Stimulated activated CD4-positive, alpha-beta T cell treated with anti-CD3 and anti-CD28 coated beads, Interleukin-4, amount 100 ng/mL, for 48 hours (primary cell): ENCODE measurements at places on chromosomes 11 and 22.

DNA sequence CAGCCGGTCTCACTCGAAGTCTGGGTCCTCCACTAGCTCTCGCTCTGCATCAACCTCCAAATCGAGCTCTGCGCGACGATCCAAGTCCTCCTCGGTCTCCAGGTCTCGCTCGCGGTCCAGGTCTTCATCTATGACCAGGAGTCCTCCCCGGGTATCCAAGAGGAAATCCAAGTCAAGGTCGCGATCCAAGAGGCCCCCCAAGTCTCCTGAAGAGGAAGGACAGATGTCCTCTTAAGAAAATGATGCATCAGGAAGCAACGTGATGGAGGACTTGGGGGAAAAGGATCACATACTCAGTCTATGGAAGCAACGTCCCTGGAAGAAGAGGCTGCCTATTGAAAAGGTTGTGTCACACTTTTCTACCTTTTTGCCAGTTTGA lies 1.1 kb downstream of the SRSF8 start:
- no peak for DNase-seq

- no peak for DNase-seq
These were observed 124.3 kb downstream of the TRIM29 start for GRCh38 chr11:120013325-120014250.

- no peak for DNase-seq
These were observed 9.6 kb upstream of the TPST2 start for GRCh38 chr22:26599505-26599904.

DNA sequence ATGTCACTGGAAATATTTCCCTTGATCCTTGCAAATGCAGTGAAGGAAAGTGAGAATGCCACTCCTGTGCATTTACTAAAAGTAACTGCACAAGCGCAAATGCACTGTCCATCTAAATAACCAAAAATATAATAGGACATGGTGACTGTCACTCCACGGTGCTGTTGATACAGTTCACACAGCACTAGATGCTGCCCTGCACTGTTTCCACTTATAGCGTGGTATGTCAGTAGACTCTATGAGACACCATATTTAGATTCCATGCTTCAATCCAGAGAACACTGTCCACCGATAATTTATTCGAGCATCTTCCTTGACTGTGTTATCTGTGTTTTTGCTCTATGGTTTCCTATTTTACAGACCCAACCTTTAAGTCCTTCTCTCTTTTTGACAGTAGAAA lies 125.8 kb downstream of the MAML2 start:
- no peak for DNase-seq

DNA sequence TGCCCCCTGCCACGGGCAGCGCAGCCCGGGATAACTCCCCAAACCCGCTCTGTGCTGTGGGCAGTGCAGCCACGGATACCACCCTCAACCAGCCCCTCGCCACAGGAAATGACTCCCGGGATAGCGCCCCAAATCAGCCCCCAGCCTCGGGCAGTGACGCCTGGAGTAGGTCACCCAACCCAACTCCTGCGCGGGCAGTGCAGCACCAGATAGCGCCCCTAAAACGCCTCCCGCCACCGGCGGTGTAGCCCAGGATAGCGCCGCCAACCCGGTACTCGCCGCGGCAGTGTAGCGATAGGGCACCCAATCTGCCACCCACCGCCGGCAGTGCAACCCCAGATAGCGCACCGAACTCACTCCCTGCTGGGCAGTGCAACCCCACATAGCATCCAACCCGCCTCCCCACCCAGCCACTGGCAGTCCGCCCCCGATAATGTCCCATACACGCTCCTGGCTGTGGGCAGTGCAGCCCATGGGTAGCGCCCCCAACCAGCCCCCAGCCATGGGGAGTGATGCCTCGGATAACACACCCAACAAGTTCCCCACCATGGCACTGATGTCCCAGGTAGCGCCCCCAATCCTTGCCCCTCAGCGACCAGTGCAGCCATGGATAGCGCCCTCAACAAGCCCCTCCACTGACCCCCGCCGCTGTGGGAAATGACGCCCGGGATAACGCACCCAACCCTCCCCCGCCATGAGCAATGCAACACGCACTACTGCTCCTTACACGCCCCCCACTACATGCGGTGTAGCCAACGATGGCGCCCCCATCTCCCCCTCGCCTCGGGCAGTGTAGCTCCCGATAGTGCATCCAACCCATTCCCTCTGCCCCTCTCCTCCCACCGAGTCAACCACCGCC lies 1.5 kb downstream of the RFPL2 start:
- DNase-seq = no peak

- no peak for DNase-seq
These were observed 12.9 kb downstream of the SESN3 start for GRCh38 chr11:95218149-95218548.

GRCh38 chr22:19811811-19812771 lies 42.6 kb downstream of the GNB1L start:
- DNase-seq = no peak

DNA sequence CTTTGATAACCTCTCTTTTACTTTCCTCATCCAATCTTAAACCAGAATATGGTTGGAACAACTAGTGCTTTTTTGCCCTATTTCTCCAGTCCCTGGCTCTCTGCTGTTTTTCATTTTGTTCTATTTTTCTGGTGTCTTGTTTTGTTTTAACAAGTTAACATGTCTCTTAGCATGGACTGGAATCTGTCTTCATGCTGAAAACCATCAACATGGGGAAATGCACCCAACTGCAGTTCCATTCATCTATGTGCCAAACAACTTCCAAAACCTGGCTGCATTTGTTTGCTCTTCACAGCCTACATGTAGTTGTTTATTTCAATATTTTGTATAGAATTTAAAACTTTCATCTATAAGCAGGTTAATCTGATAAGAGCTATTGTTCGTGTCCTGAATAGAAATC lies 46.8 kb upstream of the NOX4 start:
- DNase-seq = no peak

DNA sequence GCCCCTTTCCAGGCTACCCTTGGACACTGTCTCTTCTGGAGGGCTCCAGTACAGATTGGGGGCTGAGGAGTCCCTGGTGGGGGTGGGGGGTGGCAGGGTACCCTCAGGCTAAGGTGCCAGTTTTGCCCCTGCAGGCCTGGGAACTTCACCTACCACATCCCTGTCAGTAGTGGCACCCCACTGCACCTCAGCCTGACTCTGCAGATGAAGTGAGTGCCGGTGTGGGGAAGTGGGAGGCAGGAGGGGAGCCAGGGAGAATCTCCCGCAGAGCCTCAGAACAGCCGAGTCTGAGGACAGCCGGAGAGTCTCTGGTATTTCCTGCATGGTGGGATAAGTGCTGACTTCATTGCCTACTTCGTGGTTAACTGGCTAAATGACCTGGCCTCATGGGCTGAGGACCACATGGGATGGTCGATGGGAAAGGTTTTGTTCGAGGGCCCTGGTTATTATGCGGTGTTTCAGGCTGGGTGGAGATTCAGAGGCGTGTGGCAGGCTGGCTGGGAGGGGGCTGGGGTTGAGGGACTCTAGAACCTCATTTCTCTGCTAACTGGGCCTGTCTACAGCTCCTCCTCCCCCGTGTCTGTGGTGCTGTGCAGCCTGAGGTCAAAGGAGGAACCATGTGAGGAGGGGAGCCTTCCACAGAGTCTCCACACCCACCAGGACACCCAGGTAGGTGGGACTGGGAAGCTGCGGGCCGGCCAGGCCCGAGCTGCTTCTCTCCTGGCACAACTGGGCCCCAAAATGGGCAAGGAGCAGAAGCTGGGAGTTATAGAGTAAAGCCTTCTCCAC lies 8.5 kb downstream of the TMEM258 start:
- no peak for DNase-seq

DNA sequence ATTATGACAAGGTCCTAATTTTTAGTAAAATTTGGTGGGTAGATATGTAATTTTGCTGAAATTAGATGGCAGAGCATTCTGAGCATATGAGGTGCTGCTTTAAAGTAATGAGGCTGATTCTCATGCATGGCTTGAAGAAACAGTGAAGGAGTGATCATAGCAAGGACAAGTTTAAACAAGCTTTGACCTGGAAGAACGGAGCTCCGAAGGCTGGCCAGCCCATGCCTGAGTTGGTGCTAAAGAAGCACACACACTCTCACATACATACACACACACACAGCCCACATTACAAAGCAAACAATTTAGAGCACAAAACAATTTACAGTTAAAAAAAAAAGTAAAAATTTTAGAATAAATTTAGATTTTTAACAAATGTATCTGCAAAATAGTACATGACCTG lies 150.7 kb downstream of the DCDC1 start:
- DNase-seq = no peak

GRCh38 chr11:120424185-120424969 lies 87.2 kb upstream of the GRIK4 start:
- DNase-seq = no peak

DNA sequence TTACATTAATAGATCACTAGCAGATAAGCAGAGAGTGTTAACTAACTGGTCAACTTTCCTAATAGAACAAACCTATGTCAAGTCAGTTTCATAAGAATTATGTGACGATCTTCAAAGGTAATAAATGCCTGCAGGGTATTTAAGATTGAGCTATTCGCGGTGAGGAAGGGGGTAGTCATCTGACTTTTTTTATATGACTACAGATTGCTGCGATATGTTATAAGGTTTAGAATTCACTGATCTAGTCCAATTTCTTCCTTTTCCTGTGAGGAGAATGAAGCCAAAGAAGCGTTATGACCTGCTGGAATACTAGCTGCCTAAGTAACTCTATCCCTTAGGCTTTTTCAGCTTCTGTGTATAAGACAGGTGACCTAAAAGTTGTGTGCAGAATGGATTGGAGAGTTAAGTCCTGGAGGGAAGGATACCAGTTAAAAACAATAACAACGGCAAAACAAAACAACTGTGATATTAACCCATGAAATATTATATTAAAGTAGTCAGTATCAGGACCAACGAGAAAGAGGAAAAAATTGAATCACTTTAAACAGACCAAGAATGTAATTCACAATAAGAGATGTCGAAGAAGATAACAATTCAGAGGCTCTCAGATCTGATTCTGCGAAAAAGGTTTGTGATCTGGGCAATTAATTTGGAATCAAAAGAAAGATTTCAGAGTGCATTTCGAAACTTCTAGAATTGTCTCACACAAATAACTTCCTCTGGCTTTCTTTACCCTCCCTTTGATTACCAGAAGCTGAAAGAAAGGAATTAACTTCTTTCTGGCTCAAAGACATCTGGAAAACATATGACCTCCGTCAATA lies 630 bp downstream of the CASP4 start:
- no peak for DNase-seq

DNA sequence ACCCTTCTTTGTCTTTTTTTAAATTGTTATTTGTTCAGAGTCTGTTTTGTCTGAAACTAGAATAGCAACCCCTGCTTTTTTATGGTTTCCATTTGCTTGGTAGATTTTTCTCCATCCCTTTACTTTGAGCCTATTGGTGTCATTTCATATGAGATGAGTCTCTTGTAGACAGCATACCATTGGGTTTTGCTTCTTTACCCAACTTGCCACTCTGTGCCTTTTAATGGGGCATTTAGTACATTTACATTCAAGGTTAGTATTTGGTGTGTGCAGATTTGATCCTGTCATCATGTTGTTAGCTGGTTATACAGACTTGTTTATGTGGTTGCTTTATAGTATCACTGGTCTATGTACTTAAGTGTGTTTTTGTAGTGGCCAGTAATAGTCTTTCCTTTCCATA lies 28.0 kb downstream of the CCDC15 start:
- no peak for DNase-seq

DNA sequence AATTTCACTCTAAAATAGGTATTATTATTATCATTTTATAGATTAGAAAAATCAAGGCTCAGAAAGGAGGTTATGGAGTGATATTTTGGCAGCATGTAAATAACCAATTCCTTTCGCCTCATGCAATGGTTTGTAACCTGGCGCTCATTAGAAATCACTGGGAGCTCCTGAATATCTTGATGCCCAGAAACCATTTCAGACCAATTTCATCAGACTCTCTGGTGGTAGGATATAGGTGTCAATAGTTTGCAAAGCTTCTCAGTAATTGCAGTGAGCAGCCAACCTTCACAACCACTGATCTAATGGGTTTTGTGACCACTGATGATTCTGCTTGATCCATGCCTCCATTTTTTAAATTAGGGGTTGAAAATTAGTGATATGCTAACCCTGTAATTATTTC lies 57.8 kb upstream of the ZC3H12C start:
- no peak for DNase-seq

- no peak for DNase-seq
These were observed 28.9 kb downstream of the PAX6 start for GRCh38 chr11:31782257-31782656.

DNA sequence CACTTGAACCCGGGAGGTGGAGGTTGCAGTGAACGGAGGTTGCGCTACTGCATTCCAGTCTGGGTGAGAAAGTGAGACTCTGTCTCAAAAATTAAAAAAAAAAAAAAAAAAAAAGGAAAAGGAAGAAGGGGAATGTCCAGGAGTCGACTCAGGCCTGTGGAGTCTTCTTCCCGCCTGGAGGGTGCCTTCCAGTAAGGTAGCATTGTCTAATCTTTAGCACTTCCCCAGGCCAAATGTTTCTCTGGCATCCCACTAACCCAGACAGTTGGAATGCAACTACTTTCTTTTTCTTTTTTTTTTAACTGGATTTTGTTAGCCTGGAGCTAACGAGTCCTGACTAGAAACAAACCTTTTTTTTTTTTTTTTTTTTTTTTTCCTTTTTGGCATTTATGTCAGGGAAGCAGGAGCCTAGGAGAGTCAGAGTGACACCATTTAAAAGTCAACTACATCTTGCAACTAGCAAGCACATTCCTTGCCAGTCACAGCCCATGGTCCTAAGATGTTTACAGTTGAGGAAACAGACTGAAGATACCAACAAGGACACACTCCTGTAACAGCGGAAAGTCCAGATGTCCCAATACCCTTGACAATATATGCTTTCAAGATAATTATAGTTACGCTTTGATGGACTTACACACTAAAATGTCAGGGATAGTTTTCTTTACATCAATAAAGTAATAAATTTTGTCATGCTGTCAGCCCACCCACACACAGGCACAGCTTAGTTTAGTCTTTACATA lies 10.6 kb downstream of the PLET1 start:
- DNase-seq = no peak

DNA sequence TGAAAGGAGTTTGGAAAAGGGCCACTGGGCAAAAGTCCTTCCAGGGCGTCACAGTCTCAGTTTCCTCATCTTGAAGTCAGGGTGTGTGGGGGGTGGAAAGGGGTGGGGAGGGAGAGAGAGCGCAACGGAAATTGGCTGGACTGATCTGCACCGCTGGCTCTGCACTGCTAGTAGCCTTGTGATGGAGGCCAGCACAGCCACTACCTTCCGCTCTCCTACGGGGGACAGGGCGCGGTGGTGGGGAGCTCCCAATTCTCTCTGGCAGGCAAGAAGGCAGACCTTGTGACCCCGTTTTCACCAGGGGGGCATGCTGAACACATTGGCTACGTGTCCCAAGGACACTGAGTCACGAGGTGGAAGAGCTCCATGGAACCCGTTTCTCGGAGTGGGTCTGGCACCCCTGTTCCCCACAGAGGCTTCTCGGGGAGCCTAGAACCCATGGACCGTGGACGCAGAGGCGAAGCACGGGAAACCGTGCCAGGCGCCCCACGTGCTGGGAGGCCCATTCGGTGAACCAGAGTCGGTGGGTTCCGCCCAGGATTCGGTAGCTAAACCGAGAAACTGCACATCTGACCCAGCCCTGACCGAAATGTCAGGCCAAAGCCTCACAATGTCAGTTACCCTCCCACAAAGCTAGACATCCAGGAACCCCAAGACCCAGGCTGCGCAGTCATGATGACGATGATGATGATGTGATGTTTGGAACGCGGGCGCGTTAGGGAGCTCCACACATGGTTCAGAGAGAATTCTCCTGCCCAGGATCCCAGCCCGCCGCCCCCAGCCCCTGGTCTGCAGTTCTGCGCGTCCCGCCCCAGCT lies 28.3 kb upstream of the WNT11 start:
- no peak for DNase-seq

- no peak for DNase-seq
These were observed 42.2 kb downstream of the CYTH4 start for GRCh38 chr22:37324340-37325038.

GRCh38 chr11:11717064-11717725 lies 95.4 kb upstream of the GALNT18 start:
- DNase-seq = no peak
